ENCODE measurements at places on chromosomes 4 and X.

- DNase-seq = no peak
Observed at GRCh38 chr4:79682801-79683530, 274.9 kb upstream of the GK2 start.

- DNase-seq = no peak
Observed at GRCh38 chr4:21554066-21554465, 394.5 kb downstream of the KCNIP4 start.

- no peak for DNase-seq
Observed at GRCh38 chr4:84849051-84849640, 117.3 kb downstream of the WDFY3 start.

GRCh38 chrX:38142610-38143009 is 78.1 kb downstream of the SRPX start:
- no peak for DNase-seq

- DNase-seq = no peak
Observed at GRCh38 chrX:148854306-148854705, 353.9 kb downstream of the AFF2 start.

Measured in stimulated activated CD4-positive, alpha-beta T cell treated with anti-CD3 and anti-CD28 coated beads, Interleukin-4, amount 100 ng/mL, for 48 hours (primary cell).